Iris pigment epithelial cell (primary cell): ENCODE measurements at places on chromosomes 4 and X.

DNA sequence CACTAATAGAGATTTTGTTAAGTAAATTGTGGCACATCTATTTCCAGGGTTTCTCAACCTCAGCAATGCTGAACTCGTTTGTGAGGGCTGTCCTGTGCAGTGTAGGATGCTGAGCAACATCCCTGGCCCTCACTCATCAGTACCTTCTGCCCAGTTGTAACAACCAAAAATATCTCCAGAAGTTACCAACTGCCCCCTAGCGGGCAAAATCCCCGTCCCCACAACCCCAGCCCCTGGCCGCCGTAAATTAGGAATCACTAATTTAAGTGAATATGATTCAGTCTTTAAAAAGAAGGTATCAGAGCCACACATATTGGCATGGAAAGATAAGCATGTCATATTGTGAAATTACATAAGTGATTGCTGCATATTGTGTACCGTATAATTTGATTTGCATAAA is 123.4 kb downstream of the ASB9 start:
- peak; percentile 12 for DNase-seq

DNA sequence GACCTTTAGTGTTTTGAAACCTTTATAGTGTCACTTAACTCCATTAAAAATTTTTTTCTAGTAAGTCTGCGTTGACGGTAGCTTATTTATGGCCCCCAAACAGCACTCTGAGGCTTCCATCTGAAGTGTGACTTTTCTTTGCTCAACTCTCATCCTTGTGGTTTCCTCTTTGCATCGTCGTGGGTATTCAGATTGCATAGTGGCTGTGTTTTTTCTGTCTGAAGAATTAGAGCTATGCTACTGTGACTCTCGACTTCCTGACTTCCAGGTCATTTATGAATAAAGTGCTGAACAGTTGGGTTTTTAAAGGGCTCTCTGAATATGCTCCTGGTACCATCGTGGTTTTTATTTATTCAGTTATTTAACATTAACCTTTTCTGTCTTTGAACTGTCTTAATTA is 44.9 kb downstream of the JADE1 start:
- peak; percentile 70 for DNase-seq

GRCh38 chr4:132683957-132684356 is 465.1 kb upstream of the PCDH10 start:
- DNase-seq: no peak

DNA sequence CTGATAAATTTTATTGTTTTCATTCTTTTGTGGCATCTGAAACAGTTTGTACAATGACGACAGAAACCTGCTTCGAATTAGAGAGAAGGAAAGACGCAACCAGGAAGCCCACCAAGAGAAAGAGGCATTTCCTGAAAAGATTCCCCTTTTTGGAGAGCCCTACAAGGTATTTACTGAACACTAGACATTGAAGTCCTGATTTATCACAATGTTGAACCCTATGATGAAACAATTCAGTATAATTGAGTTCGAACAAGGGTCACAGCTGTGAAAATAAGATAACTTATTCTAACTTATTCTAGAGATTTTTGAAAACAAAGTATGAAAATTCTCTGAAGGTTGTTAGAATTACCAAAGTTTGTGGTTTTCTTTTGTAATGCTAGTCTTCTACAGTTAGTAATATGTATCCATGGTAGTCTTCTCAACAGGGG is 111.3 kb downstream of the AFF1 start:
- peak; percentile 79 for DNase-seq

DNA sequence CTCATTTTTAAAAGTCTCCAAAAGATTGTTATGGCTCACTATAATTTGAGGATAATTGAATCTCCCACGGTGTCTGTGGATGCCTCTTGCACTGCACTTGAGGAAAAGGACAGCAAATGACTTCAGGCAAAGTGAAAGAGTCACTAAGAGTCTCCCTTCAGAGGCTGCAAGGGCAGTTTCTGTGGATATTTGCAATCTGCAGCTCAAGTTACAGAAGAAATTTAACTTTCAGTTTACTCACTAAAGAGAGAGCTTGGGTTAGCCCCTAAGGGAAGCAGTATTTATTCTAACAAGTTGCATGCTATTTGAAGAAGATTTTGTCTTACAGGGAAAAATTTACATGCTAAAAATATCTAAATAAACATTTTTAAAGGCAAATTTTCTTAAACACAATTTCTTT is 912.0 kb upstream of the TENM3 start:
- DNase-seq: no peak

DNA sequence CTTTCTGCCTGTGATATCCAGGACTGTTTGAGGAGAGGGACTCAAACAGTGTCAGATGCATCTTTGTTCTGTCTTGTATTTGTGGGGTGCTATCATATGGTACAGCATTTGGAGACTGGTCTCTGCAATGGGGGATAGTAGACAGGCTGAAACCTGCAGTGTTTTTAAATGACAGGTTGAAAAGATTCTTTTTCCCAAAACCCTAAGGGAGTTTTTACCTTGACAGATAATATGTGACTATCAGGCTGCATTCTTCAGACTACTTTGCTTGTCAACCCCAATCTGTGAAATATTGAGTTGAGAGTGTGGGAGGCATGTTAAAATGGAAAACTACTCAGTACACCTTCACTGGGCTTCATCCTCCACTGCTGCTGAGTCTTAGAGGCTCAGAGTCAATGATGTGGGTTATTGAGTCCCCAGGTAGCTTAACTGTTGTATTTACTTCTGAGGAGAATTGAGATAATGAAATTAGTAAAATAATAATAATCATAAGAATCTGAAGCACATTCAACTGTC is 274.9 kb downstream of the GASK1B start:
- no peak for DNase-seq

DNA sequence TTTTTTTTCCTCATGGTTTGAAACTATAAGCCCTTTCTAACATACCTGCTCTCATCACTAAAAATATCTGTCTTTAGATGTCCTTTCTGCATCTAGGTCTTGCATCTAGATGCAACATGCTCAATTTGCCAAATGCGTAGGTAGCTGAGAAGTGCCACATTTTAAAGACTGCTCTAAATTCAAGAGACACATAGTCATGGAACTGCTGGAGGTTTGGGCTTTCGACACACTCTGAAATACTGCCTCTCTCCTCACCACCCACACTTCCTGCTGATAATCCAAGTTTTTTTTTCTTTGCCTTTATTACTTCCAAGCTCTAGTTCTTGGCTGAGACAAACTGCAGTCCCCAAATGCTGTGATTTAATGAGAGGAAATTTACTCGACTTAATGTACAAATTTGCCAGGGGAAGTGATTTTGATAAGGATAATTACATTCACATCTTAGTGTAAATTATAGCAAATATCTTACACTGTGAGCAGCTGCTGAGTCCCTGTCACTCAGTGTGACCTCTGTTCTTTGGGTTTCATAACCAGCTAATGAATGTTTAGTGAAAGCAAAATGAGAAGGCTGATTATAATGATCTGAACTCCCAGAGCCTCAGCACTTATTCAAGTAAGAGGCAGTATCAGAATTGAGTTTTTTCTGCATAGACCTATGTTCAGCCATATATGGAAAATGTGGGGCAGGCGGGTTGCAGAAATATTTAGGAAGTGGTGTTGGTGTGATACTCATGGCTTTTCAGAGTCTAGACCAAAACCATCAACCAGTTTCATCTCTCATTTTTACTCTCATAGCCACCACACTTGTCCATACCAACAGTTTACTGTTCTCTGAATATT is 31.3 kb downstream of the DRD5 start:
- peak; percentile 42 for DNase-seq

DNA sequence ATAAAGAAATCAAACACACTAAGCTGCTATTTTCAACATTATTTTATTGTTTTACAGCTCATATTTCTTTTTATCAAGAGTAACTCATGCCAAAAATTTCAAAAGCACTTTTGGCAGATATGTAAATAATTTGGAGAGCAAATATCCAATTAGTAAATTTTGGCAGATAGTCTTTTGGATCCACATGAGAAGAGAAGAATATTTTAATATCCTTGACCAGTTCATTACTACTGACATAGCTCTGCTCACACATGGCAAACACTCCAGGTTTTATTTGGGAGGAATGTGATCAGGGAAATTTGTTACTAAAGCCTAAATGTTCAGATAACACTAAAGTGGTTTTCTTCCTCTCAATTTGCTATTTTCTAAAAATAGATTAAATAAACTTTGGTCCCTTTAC is 1054.3 kb downstream of the FAT4 start:
- no peak for DNase-seq

GRCh38 chr4:132694775-132695174 is 454.3 kb upstream of the PCDH10 start:
- no peak for DNase-seq

DNA sequence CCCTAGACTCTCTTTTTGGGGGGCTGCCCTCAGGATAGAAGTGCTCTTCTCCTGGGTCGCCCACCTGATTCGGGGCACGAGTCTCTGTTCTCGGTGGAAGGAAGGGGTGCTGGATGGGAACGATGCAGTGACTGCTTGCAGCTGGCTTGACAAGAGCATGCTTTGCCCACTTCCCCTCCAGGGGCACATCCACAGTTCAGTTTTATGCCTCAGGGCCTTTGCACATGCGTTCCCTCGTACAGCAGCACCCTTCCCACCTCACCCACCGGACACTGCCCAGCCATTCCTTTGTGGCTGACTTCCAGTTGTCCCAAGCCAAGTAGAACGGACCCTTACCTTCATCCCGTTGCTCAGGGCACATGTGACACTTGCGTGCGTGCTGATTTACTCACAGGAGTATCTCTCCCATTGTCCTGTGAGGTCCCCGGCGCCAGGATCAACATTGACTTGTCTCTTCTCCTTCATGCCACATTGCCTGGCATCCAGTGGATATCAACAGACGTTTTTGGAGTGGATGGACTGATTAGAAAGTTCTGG is 60.0 kb downstream of the C4orf50 start:
- no peak for DNase-seq

GRCh38 chrX:6910218-6910617 is 237.3 kb upstream of the STS start:
- no peak for DNase-seq

DNA sequence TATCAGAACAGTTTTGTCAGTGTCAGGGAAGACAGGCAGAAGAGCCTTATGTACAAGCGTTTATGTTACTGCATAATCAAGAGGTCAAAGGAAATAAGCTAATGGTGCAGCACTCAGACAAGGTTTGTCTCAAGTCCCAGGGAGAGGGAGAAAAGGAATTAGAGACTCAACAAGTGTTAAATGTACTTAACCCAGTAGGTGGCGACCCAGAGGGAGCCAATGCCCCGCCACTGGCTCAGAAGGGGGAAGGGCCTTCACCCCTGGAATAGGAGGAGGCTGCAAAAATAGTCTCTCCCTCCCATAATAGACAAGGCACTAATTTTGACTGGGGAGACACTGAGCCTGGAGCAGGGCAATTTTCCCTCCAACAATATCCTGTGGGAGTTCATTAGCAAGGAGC is 14.1 kb upstream of the PAPSS1 start:
- peak; percentile 25 for DNase-seq

DNA sequence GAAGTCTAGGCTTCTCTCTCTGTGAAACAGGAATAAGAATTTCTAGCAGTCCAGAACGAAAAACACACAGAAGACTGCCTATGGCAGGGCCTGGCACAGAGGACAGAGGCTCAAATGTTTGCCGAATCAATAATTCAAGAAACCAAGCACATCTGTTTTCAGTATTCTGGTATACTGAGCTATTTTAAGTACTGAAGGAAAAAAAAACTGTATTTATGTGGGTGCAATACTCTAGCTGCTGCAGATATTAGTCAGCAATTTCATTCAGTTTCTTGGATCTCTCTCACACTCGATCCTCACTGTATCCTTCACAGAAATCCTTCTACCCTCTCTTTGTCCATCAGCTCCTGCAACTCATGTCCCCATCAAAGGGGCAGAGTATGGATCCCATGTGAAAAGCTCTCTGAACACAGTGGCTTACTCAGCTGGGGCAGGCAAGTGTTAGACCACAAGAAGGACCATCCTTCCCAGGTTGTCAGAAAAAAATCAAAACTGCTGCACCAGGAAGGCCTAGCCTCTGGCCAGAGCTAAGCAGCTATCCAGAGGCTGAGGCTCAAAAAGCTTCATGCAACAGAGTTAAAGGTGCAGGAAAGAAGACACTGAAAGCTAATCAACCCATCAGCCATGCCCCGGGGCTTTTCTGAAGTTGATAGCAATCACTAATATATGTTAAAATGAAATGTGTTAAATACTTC is 9.1 kb upstream of the USO1 start:
- DNase-seq: peak; percentile 54

DNA sequence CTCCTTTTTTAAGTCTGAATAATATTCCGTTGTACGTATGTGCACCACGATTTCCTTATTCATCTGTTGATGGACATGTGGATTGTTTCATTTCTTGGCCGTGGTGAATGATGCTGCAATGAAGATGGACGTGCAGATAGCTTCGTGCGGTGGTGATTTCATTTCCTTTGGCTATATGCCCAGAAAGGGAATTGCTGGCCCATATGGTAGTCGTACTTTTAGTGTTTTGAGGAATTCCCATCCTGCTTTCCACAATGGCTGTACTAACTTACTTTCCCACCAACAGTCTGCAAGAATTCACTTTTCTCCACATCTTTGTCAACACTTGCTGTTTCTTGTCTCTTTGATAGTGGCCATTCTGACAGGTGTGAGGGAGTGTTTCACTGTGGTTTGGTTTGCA is 12.8 kb downstream of the ZFP42 start:
- peak; percentile 97 for DNase-seq

GRCh38 chr4:9898596-9899305 is 117.3 kb downstream of the DRD5 start:
- peak; percentile 78 for DNase-seq

DNA sequence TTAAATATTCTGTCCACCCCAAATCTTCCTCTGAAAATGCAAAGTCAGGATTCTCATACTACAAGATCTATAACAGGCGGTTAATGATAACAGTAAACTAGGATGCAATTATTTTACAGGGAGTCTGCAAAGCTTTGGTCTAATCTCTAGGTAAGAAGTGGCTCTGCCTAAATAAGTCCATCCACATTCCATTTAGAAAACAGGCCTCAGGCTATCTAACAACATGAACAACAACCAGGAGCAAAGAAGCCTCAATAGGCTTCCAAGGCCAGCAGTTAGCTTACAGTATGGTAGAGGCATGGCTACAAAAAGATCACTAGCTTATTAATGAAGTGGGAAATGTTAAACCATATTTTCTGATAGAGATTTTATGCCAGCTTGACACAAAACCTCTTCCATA is 6.4 kb downstream of the MAB21L2 start:
- no peak for DNase-seq

DNA sequence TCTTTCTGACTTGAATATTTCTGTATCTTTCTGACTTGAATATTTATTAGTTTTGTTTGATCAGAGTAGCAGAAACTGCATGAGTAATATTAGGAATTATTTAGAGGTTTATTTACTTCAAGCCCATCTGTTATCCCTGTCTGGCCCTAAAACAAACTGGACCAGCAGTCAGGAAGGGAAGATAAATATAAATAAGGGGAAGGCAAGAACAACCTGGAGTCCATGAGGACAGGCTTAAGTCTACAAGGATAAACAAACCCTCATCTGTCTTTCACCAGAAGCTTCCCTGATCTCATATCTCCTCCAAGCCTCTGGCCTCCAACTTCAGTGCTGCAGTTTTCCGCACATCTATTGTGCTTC is 524.9 kb downstream of the CENPC start:
- DNase-seq: peak; percentile 8

DNA sequence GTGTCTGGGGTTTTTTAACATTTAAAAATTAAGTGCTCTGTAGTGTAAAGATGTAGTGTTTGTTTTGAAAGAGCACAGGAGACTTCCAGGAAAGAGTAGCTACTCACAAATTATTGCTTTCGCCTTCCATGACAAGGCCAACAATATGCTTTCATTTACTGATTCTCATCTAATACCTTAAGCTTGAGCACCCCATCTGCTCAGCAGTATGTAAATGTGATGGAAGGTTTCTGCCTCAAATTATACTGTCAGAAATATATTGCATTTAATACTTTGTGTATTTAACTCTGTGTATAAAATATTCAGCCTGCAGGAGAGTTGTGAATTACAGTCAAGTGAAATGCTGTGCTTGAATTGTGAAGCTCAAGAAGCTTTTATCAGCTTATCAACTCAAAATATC is 296.3 kb upstream of the ATOH1 start:
- no peak for DNase-seq
